Activated T-helper 1 cell treated with anti-CD3 and anti-CD28 coated beads, Interleukin-12 subunit alpha, Interleukin-12 subunit beta, Interleukin-2, Interleukin-4 antibody, amounts not matched to agents 30 ng/mL and 10 ng/mL and 1 ng/mL, durations not matched to agents 14 hours and 24 hours and 36 hours (primary cell): ENCODE measurements at places on chromosomes 6 and 20.

DNA sequence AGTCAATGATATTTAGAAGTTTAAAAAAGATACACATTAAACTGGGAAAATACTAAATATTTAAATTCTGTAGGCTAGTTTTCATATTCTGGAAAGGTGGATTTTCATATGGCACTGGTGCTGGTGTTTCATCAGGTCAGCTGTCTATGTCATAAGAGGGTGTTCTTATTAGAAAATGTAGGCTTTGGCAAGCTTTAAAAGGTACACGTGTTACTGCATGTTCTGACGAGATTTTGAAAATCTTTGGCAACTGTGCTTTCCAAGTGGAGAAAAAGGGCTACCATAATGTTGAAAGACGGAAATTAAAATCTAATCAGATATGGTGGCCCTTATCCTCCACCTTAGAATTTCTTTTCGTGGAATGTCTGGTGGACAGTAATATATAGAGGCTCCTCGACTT is 30.0 kb downstream of the SLC22A3 start:
- DNase-seq, result no peak

DNA sequence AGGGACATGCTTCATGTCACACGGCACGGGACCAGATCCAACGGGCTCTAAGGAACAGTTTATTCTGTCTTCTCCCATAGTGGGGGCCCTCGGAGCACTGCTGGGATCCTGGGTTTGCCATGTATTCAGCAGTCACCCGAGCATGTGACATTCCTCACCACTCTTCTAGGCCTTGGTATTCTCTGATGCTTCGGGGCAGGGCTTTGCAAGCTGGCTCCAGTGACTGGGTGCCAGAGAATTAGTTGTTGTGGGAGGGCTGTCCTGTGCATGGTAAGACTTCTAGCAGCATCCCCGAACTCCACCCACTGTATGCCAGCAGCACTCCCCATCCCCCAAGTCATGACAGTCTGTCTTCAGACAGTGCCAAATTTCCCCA is 5.4 kb downstream of the CCN5 start:
- DNase-seq, result no peak

DNA sequence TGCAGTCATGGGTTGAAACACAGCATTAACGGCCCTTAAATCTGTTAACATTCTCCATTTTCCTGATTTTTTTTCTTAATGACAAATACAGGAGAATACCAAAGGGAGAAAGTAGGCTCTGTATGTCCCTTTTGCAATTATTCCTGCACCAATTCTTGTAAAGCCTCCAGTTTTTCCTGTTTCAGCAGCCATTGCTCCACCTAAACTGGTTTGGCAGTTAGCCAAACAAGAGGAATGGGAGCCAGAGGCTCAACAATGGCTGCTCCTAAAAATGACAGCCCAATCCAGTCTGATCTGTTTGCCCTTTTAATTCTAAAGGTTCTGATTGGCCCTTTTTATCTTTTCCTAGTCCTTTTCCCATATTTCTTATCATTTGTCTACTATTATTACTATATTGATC is 284.2 kb upstream of the SGK1 start:
- DNase-seq, result no peak

- no peak for DNase-seq
Observed at GRCh38 chr20:12093057-12093796, 175.5 kb downstream of the BTBD3 start.

DNA sequence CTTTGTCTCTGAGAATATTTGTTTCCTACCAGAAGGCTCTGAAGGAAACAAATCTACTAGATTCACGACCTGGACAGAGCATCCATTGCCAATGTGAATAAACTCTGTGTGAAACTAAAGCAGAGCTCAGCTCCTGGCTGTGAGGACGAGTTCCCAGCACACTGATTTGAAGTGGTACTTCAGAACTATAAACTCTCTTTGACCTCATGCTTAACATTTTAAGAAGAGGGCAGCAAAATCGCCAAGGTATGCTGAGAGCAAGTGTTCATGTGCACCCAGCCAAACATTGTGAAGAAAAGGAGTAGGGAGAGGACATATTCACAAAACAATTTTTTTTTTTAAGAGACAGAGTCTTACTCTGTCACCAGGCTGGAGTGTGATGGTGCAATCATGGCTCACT is 33.7 kb upstream of the ZNF133 start:
- no peak for DNase-seq

DNA sequence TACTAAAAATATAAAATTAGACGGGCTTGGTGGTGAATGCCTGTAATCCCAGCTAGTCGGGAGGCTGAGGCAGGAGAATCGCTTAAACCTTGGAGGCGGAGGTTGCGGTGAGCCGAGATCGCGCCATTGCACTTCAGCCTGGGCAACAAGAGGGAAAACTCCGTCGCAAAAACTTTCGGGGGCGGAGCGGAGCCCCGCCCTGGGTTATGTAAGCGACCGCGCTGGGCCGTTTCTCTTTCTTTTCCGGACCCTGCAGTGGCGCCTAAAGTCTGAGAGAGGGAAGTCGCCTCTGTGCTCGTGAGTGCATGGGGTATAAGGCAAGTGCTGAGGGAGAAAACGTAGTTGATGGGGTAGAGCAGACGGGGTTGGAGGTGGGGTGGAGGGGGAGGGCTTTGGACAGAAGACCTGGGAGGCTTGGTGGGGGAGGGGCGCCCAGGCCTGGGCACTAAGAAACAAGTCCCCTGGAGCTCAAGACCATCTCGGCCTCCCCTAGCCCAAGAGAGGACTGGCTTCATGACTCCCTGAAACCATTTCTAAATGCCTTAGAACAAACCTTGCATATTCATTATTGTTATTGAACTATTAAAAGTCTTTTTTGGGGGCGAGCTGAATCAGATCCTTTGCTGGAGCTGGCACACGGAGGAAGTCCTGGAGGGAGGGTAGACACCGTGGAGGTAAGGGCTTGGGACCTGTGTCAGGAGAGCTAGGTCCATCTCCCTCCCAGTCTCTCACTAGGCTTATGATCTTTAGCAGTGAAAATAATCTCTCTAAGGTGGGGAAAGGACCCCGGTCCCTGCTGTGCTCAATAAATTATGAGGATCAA is 2.7 kb upstream of the MICA start:
- DNase-seq, result peak; percentile 68

- no peak for DNase-seq
Observed at GRCh38 chr20:31860390-31861134, 9.8 kb downstream of the DUSP15 start.

- no peak for DNase-seq
Observed at GRCh38 chr6:20126102-20126752, 86.0 kb downstream of the MBOAT1 start.

DNA sequence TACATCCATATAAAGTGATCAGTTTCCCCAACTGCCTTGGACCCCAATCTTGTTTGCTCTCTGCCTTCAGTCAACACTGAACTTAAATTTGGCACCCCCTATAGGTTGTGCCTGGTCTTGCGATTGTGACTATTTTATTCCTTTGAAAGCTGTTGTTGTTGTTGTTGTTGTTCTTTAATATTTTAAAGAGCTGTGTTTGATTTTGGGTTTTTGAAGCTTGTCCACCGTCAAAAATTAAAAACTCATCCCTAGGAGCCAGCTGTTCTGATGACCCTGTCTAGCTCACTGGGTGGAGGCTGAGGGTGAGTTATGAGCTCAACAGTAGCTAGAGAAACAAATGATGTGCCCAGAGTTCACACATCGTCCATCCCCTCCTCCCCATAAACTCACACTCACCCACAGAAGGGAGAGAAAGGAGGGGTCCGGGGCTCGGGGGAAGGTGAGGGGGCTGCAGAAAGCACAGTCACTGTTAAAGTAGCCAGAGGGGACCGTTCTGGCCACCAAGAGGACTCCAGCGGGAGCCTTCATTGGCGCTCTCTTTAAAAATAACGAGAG is 4.0 kb downstream of the SIM1 start:
- DNase-seq, result no peak

DNA sequence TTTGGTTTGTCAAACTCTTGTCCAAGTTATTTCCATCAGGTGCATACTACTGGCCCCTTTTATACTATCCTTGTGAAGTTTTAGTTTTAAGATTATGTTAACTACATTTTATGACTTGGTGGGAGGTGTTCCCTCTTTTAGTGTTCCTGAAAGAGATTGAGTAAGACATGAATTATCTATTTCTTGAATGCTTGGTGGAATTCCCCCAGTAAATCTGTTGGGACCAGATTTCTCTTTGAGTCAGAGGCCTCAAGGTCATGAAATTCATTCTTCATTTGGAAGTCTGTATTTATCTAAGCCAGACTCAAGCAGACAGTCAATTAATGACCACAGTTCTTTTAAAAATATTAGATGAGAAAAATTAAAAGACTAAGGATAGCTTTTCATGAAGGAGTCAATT is 81.3 kb downstream of the MOXD1 start:
- no peak for DNase-seq

- peak; percentile 37 for DNase-seq
Observed at GRCh38 chr6:111759836-111760785, 113.1 kb downstream of the FYN start.

DNA sequence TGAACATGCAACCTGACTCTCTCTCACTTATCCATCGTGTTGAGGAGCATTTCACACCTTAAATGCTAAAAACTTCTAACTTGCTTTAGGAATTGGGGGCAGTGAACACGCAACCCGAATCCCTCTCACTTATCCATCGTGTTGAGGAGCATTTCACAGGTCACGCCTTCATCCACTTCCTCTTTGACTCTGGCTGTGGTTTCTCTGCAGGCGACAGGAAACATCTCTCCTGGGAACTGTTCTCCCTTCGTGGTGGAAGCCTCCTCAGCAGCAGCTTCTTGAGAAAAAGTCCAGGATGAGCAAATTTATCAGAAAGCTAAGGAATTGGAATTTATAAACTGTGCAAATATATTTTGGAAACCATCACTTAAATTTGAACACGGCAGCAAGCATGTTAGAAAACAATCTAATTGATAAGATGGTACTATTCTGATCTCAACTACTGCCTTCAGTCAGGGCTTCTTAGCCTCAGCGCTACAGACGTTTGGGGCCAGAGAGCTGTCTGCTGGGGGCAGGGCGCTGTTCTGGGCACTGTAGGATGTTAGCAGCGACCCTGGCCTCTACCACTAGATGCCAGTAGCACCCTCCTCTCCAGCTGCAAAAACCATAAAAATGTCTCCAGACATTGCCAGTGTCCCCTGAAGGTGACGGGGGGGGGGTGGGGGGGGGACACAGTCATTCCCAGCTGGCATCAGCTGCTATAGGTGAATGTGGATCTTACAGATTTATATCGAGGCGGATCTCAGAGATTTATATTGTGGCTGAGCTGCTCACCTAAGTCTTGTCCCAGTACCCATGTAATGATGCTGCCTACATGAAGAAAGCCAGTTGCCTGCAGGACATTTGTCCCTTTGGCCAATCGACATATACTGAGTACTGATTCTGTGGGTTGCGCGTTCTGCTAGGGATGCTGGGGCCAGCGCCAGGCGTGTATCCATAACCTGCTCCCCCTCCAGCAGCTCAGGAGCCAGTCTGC is 26.2 kb downstream of the CTCFL start:
- no peak for DNase-seq

GRCh38 chr6:33425668-33426577 is 6.1 kb downstream of the SYNGAP1 start:
- peak; percentile 72 for DNase-seq

DNA sequence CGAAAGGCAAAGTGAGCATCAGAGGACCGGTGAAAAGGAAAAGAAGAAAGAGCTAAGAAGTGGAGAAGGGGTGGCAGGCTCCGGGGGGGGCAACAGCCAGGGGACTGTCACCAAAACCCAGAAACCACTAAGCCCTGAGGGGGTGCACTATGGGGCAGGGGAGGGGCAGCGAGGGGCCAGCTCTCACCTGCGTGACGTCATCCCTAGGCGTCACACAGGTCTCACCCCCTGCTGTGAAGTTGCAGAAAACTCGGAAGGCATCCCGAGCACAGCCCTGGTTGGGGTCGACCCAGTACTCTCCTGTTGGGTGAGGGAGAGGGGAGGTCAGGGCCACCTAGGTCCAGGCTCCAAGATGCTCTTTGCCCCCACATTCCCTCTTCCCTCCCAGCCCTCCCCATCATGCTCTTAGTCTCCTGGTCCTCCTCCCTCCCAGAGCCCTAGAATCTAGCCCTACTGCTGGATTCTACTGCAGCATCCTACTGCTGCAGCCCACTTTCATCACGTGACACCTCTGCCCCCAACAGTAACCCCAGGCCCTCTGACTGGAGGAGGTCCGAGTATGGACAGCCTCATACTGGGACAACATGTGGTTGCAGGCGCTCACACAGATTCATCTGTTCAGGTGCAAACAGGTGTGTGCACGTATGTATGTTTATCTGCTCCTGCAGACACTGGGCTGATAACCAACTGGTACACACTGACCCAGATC is 27.4 kb downstream of the COL11A2 start:
- DNase-seq, result no peak

GRCh38 chr6:89895276-89895874 is 1.1 kb downstream of the GJA10 start:
- no peak for DNase-seq

- no peak for DNase-seq
Observed at GRCh38 chr20:64241061-64241460, 14.5 kb upstream of the PCMTD2 start.

DNA sequence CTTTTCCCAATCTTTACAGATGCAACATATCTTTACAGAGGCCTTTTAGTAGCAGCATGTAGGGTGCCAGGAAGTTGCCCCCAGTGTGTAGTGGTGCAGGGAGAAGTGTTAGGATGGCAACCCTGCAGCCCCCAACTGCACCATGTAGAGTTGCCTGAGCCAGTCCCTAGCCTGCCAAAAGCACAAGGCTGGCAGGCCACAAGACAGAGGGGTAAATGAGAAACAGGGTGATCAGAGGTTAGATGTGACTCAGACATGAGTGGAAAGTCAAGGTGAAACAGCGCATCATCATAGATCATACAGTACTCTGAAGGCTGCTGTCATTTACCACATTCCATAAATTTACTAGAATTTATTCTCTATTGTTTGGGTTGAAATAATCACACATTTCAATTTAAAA is 467.5 kb downstream of the PRKN start:
- DNase-seq, result no peak

GRCh38 chr6:90905351-90905750 is 318.5 kb upstream of the MAP3K7 start:
- DNase-seq, result no peak
